Spleen (tissue), 13 donors: ENCODE measurements at places on chromosomes 6 and 20. TPM values are rescaled to one million over a fixed set of nuclear protein-coding genes. Genes with fewer than 3 reads are reported as not detected.

The NPBWR2 gene
- not detected for total RNA-seq

GRCh38 chr6:169907419-169908115, 156.1 kb downstream of the ERMARD start:
- no peak for DNase-seq

- no peak for DNase-seq
Observed at GRCh38 chr6:85390775-85391174, 59.1 kb upstream of the NT5E start.

The NOX3 gene
- not detected for total RNA-seq

- DNase-seq: no peak
Observed at GRCh38 chr20:7248281-7249201, 481.1 kb downstream of the BMP2 start.

DNA sequence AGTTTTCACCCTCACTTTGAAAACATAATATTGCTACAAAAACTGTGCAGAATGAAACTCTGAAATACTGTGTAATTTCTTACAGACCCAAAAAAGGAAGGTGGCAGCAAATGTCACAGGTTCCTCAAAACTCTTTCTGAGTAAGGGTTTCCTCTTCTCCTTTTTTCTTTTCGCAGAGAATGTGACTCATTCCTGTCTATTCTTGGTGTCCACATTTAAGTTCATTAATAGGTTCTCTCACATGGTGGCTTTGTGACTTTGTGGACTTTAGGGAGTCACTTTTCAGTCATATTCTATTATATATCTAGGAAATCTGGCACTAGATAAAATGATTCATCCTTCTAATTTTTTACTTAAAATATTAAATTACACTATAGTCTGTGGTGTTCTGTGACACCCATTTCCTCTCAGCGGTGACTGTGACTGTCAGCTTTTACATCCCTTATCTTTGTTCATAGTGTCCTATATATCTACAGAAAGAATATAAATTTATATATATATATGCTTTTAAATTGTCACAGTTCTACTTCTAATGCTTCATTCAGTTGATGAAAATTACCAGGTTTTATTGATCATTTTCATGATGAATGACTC, 126.8 kb upstream of the HCRTR2 start:
- no peak for DNase-seq

GRCh38 chr20:2327620-2328555, 32.1 kb downstream of the TGM3 start:
- DNase-seq: no peak

The TNXB gene
- 72.7 TPM for total RNA-seq

The ULBP1 gene
- not detected for total RNA-seq

- no peak for DNase-seq
Observed at GRCh38 chr6:14174226-14174625, 56.7 kb downstream of the CD83 start.

GRCh38 chr6:71395731-71396409, 107.3 kb downstream of the OGFRL1 start:
- no peak for DNase-seq

The PNLDC1 gene
- not detected for total RNA-seq

DNA sequence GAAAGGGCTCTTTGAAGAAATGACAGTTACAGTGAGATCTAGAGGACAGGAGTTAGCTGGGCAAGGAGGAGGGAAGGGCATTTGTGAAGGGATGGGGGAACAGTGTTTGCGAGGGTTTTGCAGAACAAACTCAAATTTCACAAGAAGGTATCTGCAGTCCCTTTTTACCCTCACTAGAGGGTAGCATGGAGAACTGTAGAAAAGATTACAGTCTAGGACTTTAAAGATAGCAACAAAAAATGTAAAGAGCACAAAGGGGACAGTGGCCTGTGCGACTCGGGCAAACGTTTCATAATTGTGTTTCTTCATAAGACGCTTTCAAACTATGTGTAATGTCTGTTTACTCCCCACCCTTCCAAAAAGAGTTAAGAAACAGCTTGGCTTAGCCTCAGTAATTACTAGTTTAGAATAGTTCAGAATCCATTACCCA, 21.2 kb upstream of the ASXL1 start:
- DNase-seq: no peak

- DNase-seq: no peak
Observed at GRCh38 chr6:10484912-10485311, 36.2 kb upstream of the GCNT2 start.

- DNase-seq: no peak
Observed at GRCh38 chr6:71321314-71321713, 32.7 kb downstream of the OGFRL1 start.

DNA sequence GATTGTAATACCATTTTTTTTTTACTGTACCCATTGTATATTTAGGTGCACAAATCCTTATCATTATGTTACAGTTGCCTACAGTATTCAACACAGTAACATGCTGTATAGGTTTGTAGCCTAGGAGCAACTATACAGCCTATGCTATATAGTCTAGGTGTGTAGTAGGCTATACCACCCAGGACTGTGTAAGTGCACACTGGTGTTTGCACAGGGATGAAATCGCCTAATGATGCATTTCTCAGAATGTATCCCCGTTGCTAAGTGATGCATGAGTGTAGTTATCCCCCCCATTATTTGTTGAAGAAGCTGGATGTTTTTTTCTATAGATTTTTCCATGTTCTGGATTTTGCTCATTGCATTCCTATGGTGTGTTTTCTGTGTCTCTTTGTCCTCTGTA, 12.9 kb downstream of the RALY start:
- DNase-seq: no peak

The PSORS1C1 gene
- total RNA-seq: not detected

GRCh38 chr6:24537771-24538385, 43.1 kb downstream of the ALDH5A1 start:
- no peak for DNase-seq

The ZDHHC14 gene
- total RNA-seq: 15.8 TPM

- DNase-seq: no peak
Observed at GRCh38 chr20:61608275-61609085, 356.4 kb downstream of the CDH4 start.

DNA sequence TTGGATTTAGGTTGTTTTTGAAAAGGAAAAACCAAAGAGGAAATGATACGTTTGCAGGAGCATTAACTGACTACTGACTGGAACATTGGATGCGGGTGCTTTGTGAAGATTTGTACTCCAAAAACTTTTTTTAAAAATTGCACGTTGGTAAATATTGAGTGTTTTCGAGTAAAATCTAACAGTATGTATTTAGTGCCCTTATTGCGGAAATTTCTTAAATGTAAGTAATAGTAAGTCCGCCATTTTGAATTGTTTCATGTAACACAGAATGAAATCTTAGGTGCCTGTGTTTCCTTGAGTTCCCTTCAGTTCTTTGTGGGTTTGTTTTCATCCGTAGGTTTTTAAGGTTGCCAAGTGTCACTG, 15.2 kb upstream of the LIN28B start:
- DNase-seq: no peak

DNA sequence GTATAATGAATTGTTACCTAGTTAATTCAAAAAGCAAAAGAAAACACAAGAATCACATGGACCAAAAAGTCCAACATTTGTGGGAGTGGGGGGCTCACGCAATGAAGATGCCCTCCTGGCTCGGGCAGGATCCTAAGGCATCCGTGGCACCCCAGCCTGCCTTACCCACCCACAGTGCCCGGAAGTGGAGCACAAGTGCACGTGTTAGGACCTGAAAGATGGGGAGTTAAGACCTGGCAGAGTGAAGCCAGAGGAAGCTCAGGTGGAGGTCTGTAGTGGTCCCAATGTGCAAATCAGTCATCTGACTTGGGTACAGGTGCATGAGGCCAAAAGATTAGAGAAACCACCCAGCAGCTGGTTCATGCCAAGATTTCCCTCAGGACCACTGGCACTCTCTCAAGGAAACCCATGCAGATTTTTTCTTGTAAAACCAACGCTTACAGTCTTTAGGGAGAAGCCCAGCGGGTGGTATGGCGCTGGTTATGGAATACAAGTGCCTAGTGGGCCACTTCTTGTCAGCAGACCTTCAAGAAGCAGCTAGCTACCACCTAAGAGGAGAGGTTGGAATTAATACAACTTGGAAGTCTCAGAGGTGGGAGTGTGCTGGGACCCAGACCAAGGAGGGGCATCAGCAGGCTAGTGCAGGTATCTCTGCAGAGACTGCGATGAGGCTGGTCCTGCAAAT, 42.1 kb downstream of the BFSP1 start:
- no peak for DNase-seq

- DNase-seq: no peak
Observed at GRCh38 chr6:121651420-121651819, 216.0 kb downstream of the GJA1 start.

DNA sequence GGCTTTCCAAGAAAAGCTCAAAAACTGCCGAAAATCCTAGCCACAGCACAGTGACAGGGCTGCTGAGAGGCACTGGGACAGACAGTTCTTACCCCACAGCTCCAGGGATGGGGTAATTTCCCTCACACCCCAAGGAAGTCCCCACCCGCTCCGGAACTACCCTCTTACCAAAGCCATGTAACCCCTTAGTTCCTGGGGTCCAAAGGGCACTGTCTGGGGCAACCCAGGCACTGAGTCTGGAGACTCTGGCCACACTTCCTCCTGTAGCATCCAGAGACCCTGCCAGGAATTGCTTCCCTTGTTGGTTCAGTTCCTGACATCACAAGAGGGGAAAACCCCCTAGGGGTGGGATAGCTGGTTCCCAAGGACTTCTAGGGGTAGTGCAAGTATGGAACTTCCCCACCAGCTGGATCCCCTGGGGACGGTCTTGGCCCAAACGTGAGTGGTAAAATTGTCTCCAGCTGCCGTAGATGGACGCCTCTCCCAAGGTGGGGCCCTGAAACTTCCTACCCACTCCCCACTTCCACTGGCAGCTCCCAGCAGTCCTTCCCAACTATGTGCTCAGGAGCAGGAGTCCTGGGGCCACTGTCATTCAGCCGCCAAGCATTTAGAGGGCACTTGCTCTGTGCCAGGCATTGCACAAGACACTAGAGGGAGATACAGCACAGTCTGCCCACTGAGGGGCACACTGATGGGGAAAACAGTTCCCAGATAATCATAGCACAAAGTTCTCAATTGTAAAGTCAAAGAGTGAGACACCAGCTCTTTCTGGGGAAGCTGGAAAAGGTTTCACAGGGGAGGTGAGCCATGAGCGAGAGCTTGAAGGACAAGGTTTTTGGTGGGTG, 17.2 kb upstream of the HCK start:
- DNase-seq: no peak

- no peak for DNase-seq
Observed at GRCh38 chr6:4209196-4209595, 73.8 kb upstream of the ECI2 start.

DNA sequence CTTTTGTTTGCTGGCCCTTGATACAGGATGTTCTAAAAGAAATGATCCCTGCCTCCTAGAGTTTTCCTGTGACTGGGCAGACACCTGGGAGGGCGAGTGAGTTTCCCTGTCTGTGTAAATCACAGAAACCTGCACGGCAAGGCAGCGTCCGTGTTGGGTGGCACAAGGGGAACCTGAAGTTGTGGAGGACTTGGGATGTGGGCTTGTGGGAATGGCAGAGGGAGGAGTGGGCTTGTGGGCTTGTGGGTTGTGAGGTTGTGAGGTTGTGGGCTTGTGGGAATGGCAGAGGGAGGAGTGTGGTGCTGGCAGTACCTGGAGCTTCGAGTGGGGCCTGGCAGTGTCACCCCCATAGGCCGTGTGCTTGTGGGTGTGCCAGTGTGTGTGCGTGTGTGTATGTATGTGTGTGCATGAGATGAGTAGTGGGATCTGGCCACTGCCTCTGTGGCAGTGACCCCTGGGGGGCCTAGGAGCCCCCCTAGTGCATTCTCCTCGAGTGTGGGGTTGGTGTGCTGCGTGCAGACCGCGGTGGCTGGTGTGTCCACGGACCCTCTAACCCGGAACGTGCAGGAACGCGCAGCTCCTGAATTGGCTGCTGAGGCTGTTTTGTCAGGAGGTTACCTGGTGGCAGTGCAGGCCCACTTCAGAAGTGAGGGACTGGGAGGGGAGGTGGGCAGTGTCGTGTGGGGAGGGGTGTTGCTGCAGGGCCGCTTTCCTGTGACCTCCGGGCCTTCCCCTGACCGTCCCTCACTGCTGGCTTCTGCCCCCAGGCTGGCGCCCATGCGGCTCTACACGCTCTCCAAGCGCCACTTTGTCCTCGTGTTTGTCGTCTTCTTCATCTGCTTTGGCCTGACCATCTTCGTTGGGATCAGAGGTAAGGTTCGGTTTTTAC, 13.0 kb downstream of the TMEM181 start:
- DNase-seq: no peak

DNA sequence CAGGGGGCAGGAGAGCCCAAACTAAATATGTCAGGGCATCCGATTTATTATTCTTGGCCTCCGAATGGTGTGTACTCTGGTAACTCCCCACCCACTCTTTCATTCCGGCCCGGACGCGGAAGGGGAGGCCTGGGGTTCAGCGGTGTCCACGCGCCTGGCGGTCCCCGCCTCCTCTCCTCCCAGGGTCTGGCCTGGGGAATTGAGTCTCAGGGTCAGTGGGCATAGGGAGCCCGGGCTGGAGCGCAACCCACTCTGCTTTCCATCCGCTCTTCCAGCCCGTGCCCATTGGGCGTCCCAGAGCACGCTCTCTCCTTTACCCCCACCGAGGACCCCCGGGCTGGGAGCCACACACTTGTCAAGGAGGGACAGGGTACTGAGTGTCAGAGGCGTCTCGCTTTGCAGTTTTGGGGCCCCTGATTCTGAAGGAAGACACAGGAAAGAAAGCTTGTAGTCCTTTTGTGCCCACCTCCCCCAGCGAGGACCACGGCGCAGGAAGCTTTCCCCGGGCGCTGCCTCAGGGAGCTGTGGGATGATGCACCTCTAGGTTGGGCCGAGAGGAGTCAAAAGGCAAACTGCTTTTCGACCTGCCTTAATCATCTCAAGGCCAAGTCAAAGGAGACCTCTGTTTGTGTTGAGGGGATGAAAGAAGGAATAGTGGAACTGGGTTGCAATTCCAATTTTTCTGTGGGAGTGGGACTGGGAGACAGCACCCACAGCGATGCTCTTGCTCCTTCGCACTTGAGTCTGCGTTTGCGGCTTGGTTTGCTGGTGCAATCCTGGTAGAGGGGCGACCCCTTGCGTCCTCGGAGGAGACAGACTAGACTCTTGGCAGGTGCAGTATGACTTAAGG, 2.5 kb downstream of the RSPO3 start:
- DNase-seq: peak; percentile 83

DNA sequence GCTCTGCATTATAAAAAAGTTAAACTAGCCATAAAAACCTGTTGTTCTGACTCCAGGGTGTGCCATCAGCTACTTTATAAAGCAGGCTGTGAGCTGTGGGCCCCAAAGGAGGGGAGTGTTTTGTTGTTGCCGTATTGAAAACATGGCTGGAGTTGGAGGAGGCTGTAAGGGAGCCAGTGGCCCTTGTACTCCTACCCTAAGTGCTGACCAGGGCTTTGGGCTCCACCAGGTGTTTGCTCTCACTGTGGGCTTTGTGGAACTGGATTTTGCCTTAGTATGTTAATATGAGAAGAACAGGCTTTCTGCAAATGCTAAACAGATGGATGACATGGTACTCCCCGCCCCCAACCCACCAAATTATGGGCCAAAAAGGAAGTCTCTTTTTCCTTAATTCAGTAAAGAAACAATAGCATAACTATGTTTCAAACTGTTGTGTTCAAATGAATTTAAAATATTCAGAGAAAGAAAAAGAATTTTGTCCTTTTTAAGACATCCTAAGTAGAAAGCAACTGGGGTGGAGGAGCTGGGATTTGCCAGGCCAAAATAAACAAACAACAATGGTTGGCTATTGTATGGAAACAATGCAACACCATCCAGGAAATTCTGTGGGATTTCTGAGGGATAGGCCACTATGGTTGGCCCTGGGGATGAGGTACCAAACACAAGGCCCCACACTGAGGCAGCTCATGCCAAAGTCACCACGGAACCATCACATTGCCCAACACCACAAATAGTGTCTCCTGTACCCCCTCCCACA, 63.3 kb downstream of the PLCG1 start:
- no peak for DNase-seq
